T-helper 2 cell (primary cell): ENCODE measurements at places on chromosomes 1 and 21.

- DNase-seq = no peak
These were observed 183.6 kb downstream of the HIVEP3 start for GRCh38 chr1:41735139-41735538.

DNA sequence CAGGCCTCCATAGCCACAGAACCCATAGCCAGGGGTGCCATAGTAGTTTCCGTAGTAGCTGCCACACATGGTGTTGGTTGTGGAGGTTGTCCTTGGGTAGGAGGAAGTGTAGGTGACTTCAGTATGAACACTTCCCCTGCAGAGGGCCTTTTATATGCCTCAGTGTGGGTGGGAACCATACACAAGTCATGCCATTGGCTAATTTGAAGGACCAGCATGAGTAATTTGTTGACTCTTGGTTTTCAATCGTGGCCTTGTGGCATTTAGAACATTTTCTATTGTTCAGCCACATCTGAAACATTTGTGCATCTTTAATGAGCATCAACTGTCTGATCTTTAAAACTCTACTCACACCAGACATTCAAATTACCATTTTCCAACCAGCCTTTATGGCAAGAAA is at the start of gene KRTAP6-1:
Gene KRTAP6-1, minus strand, starts transcription at position 95 of the 400 bp plus-strand sequence. Its CDS starts 26 bp downstream, at position 69.
- DNase-seq = no peak

DNA sequence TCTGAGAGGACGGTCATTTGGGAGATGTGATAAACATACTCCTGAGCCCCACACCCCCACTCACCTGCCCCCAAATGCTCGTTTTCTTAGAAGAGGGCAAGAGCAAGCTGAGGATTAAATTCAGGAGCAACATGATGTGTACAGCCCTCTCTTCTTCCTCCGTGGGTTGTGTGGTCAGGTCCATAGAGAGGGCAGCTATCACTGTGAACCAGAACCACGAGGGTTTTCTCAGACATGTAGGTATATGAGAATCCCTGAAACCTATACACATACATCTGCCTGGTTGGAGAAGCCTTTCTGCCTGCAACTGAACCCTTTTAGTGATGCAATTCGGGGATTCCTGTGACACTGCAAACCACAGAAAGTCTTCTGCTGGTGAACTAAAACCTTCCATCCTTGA is 38.9 kb downstream of the PGM1 start:
- DNase-seq = no peak

GRCh38 chr1:8409106-8409505 is 91.2 kb downstream of the SLC45A1 start:
- no peak for DNase-seq
